Immature natural killer cell (primary cell): ENCODE measurements at places on chromosomes 12 and 14. TPM values are rescaled to one million over a fixed set of nuclear protein-coding genes. Genes with fewer than 3 reads are reported as not detected.

- DNase-seq, result no peak
- peak overlapping the region; percentile 28 for H3K27ac ChIP-seq
- peaks cover 24% of the 10 kb centered on the region for H3K4me1 ChIP-seq
- H3K36me3 ChIP-seq, result peaks cover 17% of the 10 kb centered on the region
Measured at GRCh38 chr12:49187184-49187583, 1.7 kb downstream of the TUBA1A start.

EIF2S3B gene
- 0.30 TPM for polyA plus RNA-seq

RFLNA gene
- not detected for polyA plus RNA-seq

GRCh38 chr12:96587691-96588090 lies 98.3 kb downstream of the CFAP54 start:
- H3K4me1 ChIP-seq, result no peaks in the 10 kb centered on the region
- no peak overlapping the region for H3K27ac ChIP-seq
- H3K27me3 ChIP-seq, result peaks cover 4% of the 10 kb centered on the region
- no peak for DNase-seq
- H3K4me3 ChIP-seq, result no peak overlapping the region
- H3K36me3 ChIP-seq, result no peaks in the 10 kb centered on the region

- no peaks in the 10 kb centered on the region for H3K27me3 ChIP-seq
- no peak for DNase-seq
- peaks cover 6% of the 10 kb centered on the region for H3K36me3 ChIP-seq
- H3K27ac ChIP-seq, result no peak overlapping the region
- H3K4me3 ChIP-seq, result no peak overlapping the region
Measured at GRCh38 chr12:12745576-12746211, 28.5 kb downstream of the CDKN1B start.

DNA sequence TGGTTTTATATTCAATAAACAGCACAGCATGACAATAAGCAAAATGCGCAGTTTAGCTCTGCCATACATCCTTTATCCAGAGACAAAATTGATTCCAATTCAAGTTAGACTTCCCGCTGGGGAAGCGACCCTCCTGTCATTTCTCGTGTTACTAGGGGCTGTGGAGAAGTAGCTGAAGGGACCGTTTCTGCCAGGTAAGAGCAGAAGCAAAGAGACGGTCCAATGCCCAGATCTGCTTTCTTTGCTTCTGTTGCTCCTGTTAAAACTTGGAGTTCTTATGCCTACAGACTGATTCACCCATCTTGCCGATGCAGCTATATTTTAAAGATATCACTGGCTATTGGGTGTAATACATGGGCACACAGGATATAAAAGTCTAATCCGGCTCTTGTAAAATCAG lies 156.8 kb upstream of the AVPR1A start:
- H3K4me1 ChIP-seq, result no peaks in the 10 kb centered on the region
- no peak overlapping the region for H3K27ac ChIP-seq
- no peak for DNase-seq
- no peaks in the 10 kb centered on the region for H3K27me3 ChIP-seq

DNA sequence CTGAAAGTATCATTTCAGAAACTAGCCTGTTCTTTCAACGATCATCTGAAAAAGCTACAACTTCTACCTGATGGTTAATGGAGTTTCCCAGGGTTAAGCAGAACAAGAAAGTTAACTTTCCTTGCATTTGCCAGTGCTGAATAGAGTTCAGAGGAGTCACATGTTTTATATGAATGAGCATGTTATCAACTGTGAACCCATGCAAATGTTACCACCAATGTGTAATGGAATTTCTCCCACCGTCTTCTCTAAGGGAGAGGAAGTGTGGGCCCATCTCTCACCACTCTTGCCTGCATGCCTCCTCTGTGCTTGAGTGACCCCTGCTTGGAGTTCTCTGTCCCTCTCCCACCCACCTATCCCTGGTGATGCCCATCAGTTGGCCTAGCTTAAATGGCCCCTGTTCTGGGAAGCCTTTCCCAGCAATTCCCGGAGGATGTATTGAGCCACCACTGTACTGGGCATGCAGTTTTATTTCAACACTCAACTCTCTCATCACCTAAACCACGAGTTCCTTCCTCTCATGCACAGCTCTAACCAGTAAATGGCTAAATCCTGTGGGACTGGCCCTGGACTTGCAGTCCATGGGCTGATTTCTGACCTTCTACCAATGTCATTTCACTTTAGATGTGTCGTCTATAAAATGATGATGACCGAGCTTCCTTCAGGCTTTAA lies 159.8 kb downstream of the RPAP3 start:
- H3K4me1 ChIP-seq, result peaks cover 34% of the 10 kb centered on the region
- no peak overlapping the region for H3K27ac ChIP-seq
- H3K27me3 ChIP-seq, result peaks cover 15% of the 10 kb centered on the region
- H3K4me3 ChIP-seq, result no peak overlapping the region

- no peak overlapping the region for H3K27ac ChIP-seq
- H3K4me3 ChIP-seq, result no peak overlapping the region
- H3K4me1 ChIP-seq, result peaks cover 16% of the 10 kb centered on the region
- no peaks in the 10 kb centered on the region for H3K36me3 ChIP-seq
Measured at GRCh38 chr14:101072945-101073597, 169.5 kb upstream of the RTL1 start.

EXOC3L4 gene
- polyA plus RNA-seq, result not detected

GRCh38 chr12:26507613-26508012 lies 312.2 kb downstream of the SSPN start:
- H3K4me3 ChIP-seq, result no peak overlapping the region
- no peak overlapping the region for H3K27ac ChIP-seq
- H3K27me3 ChIP-seq, result no peaks in the 10 kb centered on the region
- no peak for DNase-seq

DNA sequence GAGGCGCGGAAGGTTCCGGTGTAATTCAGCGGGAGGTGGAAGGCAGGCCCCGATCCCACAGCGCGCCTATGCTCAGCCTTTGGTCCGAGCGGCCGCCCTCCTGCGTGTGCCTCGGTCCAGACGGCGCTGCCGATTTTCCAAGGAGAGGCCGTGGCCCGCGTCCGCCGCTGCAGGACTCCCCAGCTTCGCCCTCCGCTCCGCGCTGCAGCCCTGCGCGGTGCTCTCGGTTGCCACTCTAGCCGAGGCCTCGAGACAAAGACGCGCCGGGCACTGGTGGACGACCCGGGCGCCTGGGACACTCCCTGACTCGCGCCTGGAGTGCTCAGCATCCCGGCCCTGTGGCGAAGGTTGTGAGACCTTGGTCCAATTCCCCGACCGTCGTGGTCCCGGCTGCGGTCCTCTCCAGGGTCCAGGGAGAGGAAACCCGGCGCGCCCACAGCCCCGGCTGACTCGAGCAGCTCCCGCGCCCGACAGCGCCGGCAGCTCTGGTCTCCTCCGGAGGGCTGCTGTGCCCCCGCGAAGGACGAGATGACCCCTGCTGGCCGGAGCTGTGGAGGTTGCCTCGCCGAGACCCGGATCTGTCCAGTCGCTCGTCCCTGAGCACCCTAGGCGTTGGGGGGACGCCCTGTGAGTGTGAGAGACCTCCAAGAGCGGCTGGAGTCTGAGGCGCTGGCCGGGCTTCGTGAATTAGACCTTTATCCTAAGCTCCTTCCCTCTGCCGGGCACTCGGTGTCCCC lies 6.5 kb downstream of the HOXC12 start:
- H3K27ac ChIP-seq, result no peak overlapping the region
- peaks cover 29% of the 10 kb centered on the region for H3K4me1 ChIP-seq
- no peaks in the 10 kb centered on the region for H3K36me3 ChIP-seq
- no peak for DNase-seq
- peaks cover 79% of the 10 kb centered on the region for H3K27me3 ChIP-seq
- H3K4me3 ChIP-seq, result no peak overlapping the region

- no peak overlapping the region for H3K27ac ChIP-seq
- no peaks in the 10 kb centered on the region for H3K36me3 ChIP-seq
- no peaks in the 10 kb centered on the region for H3K27me3 ChIP-seq
- DNase-seq, result no peak
Measured at GRCh38 chr12:86376052-86376451, 119.9 kb upstream of the MGAT4C start.

FAM90A1 gene
- polyA plus RNA-seq, result not detected

DNA sequence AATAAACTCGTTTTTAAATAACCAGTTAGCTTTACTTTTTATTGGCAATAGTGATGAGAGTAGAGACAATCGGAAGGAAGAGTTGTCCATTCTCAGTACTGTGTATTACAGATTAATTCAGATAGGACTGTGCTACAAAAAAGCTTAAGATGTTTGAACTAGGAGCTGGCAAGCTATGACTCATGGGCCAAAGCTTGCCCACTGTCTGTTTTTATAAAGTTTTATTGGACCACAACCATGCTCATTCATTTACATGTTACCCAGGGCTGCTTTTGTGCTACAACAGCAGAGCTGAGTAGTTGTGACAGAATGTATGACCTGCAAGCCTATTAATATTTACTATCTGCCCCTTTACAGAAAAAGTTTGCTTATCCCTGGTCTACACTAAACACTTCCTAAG lies 19.4 kb downstream of the GNS start:
- H3K27ac ChIP-seq, result no peak overlapping the region
- DNase-seq, result no peak
- no peak overlapping the region for H3K4me3 ChIP-seq
- H3K4me1 ChIP-seq, result peaks cover 3% of the 10 kb centered on the region
- peaks cover 61% of the 10 kb centered on the region for H3K36me3 ChIP-seq

SLC8A3 gene
- polyA plus RNA-seq, result not detected

KCNC2 gene
- not detected for polyA plus RNA-seq

DNA sequence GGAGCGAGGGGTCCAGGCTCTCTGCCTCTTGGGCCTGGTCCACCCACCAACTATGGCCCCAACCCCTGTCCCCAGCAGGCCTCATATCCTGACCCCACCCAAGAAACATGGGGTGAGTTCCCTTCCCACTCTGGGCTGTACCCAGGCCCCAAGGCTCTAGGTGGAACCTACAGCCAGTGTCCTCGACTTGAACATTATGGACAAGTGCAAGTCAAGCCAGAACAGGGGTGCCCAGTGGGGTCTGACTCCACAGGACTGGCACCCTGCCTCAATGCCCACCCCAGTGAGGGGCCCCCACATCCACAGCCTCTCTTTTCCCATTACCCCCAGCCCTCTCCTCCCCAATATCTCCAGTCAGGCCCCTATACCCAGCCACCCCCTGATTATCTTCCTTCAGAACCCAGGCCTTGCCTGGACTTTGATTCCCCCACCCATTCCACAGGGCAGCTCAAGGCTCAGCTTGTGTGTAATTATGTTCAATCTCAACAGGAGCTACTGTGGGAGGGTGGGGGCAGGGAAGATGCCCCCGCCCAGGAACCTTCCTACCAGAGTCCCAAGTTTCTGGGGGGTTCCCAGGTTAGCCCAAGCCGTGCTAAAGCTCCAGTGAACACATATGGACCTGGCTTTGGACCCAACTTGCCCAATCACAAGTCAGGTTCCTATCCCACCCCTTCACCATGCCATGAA lies 8.6 kb downstream of the ARHGAP9 start:
- H3K36me3 ChIP-seq, result peaks cover 36% of the 10 kb centered on the region
- H3K4me3 ChIP-seq, result no peak overlapping the region
- peaks cover 67% of the 10 kb centered on the region for H3K4me1 ChIP-seq
- DNase-seq, result no peak

EIF4B gene
- 69.2 TPM for polyA plus RNA-seq

DNA sequence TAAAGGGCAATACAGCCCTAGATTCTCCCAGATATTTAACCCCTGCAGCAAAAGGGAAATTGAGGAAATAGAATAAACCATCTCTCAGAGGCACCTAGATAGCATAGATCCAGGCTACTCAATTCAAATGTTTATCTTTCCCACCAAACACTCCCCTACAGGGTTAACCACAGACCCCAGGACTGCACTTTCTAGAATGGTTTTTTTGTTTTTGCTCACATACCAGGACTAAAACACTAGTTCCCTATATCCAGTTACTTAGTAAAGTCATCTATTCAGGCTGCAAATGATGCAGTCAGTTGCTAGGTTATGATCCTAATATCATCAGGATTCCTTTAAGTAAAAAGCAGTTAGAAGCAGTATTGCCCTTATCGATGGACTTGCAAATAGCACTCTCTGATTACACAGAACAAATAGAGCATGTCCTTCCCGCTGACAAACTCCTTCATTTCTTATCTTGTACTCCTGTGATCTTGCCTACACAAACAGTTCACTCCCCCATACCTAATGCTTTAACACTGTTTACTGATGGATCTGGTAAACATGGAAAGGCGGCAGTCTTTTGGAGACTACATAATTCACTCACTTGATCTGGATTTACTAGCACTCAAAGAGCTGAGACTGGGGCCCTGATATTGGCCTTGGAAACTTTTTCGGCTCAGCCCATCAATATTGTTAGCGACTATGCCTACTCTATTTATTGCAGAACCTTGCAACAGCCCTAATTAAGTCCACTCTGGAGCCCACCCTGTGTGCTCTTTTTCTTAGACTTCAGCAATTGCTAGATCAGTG lies 257.2 kb upstream of the DIO2 start:
- DNase-seq, result no peak
- H3K36me3 ChIP-seq, result no peaks in the 10 kb centered on the region
- no peaks in the 10 kb centered on the region for H3K27me3 ChIP-seq
- no peak overlapping the region for H3K4me3 ChIP-seq
- no peaks in the 10 kb centered on the region for H3K4me1 ChIP-seq
- H3K27ac ChIP-seq, result no peak overlapping the region

TPPP2 gene
- polyA plus RNA-seq, result not detected

DNA sequence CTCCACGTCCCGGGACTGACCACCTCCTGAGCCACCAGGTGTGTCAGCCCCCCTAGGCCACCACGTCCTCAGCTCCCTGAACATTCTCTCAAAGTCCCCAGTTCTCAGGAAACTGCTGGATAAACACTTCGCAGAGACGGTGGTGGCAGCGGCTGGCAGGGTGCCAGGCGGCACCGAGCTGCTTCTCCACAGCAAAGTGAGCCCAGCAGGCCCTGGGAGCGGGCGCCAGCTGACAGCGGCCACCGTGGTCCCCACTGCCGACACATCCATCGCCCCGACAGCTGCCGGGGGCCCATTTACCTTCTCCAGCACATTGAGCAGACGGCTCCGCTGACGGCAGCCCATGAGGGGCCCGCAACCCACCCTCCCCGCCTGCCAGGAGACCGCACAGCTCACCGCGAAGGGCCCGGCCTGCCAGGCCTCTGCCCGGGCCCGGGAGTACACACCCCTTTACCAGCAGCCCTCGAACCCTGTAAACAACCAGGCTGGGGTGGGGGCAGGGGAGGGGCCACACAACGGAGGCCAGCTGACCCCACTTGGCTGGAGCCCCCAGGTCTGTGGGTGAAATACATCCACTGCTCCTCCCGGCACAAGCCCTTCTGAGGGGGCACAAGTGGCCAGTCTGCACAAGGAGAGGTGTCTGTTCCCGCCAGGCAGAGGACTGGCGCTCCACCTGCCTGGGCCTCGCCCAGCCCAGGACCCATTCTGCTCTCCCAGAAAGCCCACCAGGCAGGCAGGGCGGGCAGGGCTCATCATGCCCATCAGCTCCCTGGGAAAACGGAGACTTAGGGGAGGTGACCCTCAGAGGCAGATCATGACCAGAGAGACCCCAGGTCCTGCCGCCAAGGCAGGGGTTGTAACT lies 10.5 kb downstream of the AKT1 start:
- no peak for DNase-seq
- no peak overlapping the region for H3K27ac ChIP-seq
- no peak overlapping the region for H3K4me3 ChIP-seq
- no peaks in the 10 kb centered on the region for H3K27me3 ChIP-seq
- H3K4me1 ChIP-seq, result peaks cover 20% of the 10 kb centered on the region

DNA sequence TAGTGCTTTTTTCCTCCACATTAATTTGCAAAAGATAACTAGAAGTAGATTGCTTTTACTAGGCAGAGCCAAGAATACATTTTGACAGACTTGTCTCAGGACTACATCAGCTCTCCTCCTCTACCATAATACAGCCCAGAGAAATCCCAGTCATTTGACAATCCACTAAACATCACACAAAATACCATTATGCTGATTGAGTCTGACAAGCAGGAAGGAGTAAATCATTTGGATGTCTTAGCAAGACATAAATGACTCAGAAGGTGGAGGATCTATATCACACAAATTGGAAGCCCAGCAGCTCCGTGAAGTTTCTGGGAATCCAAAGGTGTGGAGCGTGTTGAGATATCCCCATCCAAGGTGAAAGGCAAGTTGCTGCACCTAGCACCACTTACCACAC lies 75.4 kb upstream of the FKBP4 start:
- H3K36me3 ChIP-seq, result no peaks in the 10 kb centered on the region
- H3K4me1 ChIP-seq, result no peaks in the 10 kb centered on the region
- no peak for DNase-seq
- H3K27ac ChIP-seq, result no peak overlapping the region
- H3K4me3 ChIP-seq, result no peak overlapping the region
